AG10803 (cell line): ENCODE measurements at places on chromosomes 4 and X.

GRCh38 chr4:128549636-128550035, 259.9 kb upstream of the JADE1 start:
- DNase-seq: no peak

GRCh38 chr4:125682730-125683129, 368.0 kb downstream of the FAT4 start:
- DNase-seq: no peak

- no peak for DNase-seq
These were observed 300.8 kb downstream of the PCDH7 start for GRCh38 chr4:31021008-31021407.

- no peak for DNase-seq
These were observed 9.7 kb upstream of the CLNK start for GRCh38 chr4:10694151-10694827.

DNA sequence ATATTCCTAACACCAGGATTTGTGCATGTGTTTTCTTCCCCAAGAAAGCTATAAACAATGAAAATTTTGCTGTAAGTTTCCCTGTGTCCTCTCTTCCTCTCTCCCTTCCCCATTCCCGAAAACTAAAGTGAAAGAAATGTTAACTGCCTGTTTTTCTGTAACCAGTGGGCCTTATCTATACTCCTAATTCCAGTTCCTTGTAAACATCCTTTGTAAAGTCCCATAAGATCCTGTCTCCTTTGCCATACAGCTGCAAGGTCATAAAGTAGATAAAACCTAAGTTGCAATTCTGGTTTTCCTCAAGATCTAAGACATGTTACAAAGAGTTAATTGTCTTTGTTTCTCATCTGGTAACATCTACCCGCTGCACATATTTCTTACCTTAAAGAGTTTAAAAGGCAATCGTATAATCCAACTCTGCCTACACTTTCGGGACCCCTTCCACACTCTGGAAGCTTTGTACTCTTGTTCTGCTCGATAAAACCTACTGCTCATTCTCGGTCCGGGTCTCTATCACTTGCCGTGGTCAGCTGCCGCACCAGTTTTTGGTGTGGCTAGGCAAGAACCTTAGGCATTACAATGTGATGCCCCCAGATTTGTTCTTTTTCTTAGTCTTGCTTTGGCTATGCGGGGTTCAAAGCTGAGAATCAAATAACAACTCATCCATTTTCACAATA, 20.5 kb downstream of the UGT2B7 start:
- no peak for DNase-seq
